ENCODE measurements at places on chromosomes 6 and 20.

DNA sequence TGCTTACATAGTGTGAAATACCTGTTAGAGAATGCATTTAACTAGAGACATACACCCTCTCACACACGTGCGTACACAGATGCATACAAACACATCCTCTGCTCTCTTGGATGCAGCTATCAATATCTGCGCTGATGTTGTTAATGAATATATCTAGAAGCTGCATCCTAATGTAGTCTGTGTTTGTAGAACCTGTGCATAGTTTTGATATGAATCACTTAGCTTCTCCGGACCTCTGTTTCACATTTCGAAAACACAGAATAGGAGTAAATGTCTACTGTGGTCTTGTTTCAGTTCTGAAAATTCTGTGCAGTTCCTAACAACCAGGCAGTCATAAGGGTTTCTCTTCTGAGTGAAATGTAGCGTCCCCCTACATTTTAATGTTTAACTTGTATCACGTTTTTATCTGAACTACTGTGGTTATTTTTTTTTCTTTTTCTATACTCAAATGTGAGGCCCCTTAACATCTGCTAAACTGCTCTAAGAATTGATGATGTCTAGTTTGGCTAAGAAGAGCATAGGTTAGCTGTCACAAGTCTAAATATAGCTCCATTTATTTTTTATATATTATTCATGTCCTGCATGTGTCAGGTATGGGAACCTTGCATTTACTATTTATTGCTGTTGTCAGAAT lies 254.5 kb downstream of the TMEM242 start:
- DNase-seq, result no peak

DNA sequence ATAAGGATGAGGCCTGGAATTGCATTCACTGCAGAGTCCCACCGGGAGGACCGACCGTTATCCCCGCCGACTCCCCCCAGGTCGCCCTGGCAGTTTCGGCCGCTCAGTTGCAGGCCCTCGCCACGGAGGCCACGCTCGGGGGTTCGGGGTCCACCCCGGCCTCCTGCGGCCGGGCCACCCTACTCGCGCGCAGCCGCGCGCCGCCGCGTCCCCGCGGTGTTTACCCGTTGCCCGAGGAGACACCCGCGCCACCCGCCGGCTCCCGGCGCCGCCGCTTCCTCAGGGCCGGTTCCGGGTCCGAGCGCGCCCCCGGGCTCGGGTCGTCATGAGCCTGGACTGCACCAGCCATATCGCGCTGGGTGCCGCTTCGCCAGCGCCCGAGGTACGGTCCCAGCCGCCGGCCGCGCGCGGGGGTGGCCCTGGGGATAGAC lies at the start of gene CCDC170:
TSS of gene CCDC170 (plus strand) at position 214 of the 431 bp plus-strand sequence. CDS start at position 326, 112 bp downstream.
- DNase-seq, result no peak

GRCh38 chr6:143397227-143398222 lies 53.0 kb downstream of the ADAT2 start:
- no peak for DNase-seq

DNA sequence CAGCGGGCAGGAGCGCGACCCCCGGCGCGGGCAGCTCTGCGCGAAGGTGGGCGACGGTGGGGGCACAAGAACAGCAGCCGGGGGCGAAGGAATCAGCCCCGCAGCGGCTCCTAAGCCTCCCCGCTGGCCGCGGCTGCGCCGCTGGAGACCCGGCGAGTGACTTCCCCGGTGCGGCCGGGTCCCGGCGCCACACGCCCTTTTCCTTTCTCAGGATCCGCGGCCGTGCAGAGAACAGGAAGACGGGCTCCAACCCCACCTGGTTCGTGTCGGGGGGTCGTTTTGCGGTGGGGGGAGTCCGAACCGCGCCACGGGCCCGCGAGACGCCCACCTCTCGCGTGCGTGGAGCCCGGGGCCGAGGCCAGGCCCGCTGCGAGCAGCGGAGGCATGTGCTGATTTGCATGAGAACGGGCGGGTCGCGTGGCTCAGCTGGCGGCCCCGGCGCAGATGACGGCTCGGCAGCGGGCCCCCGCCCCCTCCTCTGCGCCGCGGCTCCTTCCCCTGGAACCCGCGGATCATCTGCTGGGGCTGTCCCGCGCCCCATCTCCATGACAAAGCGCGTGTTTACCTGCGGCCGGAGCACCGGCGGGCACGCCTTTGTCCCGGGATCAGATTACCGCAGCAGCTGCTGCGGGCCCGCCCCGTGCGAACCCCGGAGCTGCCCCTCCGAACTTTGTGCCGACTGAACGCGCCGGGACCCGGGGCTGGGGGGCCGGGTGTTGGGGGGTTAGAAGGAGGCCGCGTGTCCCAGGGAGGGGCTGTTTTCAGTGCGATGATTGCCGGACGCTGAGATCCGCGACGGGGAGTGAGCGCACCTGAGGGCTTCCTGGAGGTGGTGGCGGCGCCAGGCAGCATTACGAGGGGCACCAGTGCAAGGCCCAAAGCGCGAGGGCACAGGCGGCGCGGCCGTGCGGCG lies 4.9 kb upstream of the DLL1 start:
- no peak for DNase-seq

DNA sequence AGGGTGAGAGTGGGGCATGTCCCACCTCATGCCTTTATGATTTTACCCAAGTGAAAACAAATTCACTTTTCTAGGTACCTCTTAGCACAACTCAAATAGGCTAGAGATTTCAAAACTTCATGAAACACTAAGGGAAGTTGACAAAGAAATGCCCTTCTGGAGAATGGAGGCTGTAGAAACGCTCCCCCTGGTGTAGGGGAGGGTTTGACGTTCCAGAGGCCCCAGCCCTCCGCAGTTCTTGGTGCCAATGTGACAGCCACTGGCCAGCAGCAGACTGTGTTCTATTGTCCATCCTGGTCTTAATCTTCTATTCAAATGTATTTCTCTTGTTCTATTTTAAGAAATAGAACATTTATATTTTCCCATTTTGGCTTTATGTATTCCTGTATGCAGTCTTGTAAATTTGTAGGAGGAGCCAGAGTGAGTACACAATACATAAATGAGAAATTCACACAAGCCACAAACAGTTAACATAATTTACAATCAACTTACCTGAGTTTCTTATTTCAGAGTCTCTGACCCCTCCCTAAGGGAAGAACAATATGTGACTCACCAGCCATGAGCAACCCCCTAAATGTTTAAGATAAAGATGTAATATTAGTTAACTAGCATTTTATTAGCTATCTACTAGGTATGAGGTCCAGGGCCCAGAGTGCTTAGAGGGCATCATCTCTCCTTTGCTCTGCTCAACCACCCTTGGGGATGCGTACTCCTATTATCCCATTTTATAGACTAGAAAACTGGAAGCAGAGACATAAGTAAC lies 8.8 kb upstream of the MUC21 start:
- DNase-seq, result no peak

DNA sequence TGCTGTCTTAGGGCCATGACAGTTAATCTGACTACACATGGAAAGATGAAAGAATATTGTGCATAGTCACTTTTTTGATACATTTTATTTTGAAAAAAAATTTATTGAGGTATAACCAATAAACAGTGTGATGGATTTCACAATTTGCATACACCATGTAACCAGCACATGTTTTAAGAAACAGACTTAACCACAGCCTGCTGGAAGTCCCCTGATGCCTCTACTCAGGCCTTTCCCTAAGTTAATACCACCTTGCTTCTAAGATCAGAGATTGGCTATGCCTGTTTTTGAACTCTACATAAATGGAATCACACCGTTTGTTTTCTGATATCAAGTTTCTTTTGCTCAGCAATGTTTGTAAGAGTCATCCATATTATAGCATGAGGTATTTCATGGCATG lies 136.3 kb downstream of the CFAP61 start:
- no peak for DNase-seq

DNA sequence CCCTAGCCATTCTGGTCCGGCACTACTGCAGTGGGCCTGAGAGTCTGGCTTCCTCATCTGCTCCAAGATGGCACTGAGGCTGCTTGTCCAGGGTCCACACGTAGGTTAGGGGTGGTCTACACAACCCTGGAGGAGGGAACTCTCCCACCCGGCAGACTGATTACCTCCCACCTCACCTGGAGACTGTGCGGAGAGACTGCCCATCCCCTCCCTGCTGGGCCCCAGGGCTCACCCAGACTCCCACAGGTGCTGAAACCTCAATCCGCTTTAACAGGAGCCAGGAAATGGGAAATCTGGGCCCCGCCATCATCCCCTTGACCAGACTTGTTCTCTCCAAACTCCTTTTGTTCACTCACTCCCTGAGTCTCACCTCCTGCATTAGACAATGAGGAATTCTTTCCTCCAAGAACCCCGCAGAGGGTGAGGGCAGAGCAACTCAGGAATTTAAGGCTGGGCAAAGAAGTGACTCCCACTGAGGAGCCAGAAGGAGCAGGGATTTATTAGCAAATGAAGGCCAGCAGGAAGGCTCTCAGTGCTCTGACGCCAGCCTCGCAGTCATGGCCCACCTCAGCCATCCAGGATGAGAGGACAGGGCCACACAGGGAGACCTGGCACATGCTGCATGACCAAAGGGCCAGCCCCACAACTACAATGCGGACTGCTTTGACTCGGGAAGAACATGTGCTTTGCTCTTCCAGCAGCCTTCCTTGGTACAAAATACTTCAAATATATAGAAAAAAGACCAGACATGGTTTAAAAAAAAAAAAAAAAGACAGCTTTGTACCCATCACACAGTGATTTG lies 53.0 kb downstream of the CDK5RAP1 start:
- DNase-seq, result no peak

DNA sequence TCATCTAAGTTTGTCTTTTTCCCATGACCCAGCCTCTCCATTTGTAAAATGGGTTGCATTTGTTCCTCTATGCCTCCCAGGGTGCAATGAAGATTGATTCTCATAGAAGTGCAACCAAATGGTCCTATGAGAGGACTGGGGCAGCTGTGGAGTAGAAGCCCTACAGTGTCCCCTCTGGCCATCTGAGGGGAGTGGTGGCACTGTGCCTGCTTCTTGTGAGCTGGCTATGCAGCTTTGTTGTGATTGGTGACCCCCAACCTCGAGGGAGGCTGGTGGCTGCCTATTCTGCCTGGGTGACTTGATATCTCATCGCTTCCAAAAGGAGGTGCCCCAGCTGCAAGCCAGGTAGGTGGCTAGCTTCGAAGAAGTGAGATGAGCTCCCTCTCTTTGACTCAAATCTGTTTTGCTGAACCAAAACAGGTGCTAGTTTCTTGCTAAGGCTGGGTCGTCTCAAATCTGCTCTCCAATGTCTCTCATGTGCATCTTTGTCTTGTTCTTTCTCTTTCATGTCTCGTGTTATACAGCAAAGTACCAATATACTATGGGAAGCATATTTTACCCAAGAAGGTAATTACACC lies 33.9 kb downstream of the TXLNB start:
- no peak for DNase-seq

DNA sequence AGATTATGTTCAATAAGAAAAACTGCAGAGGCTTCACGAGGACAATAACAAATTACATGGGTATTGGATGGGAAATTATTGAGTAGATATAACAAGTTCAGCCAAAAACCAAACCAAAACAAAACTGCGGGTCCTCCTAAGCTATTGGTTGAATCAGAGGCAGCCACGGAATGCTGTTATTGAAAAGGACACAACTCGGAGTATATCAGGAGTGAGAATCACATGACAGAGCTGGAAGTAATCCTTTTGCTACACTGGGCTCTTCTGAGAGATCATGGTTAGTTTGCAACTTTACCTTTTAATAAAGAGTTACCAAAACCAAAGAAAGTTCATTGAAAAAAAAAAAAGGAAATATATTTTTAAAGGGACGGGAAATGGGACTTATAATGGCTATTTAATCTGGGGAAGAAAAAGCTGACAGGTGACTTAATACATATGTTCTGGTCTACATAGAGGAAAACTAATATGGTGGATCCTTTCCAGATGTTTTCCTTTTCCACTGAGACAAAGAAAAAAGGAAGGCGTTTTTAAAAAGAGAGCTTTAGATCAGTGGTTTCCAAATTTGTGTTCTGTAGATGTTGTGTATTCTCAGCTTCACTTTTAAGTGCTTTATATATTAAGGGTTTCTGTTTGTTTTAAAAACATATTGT lies 6.9 kb upstream of the CITED2 start:
- DNase-seq, result no peak

DNA sequence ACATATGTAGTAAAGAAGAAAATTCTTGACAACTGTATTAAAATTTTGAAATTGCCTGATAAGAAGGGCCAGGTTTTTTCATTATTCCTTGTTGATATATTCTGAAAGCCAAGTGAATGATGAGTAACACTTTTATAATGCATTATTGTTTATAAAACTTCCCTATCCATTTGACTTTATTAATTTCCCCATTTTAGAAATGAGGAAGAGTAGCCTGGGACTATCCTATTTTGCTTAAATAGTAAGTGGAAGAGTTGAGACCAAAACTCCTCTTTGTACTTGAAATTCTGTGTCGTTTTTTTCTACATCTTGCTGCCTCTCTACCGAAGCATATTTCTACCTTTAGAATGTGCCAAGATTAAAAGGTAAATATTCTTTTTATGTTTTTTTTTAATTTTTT lies 39.7 kb downstream of the TRMT11 start:
- no peak for DNase-seq

DNA sequence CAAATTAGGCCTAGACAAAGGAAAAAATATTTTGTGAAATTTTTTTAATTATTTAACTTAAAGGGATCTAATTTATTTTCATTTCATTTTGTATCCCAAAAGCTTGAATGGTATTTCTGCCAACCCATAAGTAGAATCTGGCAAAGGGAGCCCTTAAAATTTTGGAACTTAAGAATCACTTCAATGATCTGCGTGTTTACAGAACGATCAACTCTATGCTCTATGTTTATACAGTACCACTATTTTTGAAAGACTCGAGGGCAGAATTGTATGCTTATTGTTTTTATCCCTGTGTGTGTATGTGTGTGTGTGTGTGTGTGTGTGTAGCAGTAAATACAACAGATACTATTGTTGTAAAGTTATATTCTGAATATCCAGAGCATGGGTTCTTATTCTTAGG lies 39.2 kb downstream of the METTL24 start:
- no peak for DNase-seq

GRCh38 chr6:27679308-27679963 lies 206.5 kb upstream of the ZNF184 start:
- no peak for DNase-seq

GRCh38 chr6:167647306-167647705 lies 179.4 kb upstream of the AFDN start:
- no peak for DNase-seq

DNA sequence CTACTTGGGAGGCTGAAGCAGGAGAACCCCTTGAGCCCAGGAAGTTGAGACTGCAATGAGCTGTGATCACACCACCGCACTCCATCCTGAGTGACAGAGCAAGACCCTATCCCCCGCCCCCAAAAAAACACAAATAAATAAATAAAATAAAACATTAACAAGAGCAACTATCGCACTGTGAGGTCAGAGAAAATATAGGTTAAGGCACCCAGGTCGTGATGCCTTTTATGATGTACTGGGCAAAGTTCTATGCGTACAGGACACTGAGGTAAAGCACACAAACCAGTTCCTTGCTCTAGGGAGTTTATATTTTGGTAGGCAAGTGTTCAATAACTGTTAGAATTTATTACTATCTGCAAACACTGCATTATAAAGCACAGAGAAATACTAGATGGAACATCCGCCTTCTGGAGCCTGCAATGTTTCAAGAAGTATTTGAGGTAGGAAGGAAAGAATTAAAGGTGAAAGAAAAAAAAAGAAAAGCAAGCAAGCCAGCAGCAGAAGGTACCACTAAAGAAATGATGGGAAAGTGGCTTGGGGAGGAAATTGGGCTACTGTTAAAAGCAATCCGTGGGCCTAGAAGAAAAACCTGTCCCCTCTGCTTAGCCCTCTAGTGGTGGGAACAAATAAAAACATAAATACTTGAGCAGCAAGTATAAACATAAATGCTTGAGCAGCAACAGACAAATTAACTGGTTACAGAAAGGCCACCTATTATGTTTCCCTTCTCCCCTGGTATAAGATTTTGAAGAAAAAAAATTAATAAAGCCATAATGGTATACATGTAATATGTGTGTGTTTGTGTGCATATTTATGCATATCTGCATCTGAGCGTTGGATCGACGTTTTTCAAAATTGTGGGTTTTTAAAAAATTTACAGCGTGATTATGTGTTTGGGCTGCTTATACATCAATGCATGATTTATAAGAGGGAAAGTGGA lies 128.0 kb downstream of the PHACTR1 start:
- DNase-seq, result no peak
